Panc1 (cell line): ENCODE measurements at places on chromosomes 6 and 20.

DNA sequence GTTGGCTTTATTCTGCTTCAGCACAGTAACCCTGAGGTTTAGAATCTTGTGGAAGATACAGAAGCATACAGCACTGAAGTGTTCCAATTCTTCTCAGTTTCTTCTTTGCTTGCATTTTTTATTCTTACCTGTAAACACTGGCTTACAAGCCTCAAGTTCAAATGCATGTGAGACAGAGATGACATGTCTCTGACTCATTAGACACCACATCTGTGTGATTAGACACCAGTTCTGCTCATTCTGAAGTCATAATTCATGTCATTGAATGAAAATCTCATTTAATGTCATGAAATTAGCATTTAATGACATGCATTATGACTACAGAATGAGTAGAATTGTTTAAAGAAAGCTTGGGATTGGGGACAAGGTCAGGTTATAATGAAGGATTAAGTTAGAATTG is 5.8 kb downstream of the GZF1 start:
- DNase-seq: no peak

DNA sequence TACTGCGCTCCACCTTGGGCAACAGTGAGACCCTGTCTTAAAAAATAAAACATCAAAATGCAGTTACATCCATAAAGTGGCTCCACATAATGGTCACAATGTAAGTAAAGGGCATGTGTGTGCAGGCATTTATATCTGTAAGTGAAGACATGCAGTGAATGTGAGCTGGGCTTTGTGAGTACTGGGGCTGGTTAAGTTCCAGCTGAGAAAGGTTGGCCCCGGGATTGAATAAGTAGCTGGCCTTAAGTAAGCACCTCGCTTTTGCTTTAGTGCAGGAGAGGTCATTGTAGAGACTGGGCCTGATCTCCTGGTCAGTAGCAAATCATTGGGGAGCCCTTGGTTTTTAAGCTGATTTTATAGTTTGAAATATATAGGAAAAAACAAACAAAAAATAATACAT is 8.0 kb downstream of the QKI start:
- no peak for DNase-seq

DNA sequence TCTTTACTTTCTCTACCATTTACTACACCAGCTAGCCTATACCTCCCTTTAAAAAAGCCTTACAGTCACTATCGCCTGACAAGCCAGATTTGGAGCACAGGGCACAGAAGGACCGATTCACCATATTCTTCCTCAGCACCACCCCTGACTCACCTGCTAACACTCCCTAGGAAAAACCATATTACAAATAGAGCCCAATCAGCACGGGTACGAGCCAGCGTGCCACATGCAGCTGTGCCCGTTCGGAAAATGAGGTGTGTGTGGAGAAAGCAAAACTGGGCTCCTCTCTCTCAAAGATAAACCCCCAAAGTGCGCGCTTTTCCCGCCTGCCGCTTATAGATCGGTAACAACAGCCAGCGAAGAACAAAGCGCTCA is 1.2 kb downstream of the SYNCRIP start:
- no peak for DNase-seq

GRCh38 chr6:126307849-126308248 is 32.1 kb upstream of the CENPW start:
- DNase-seq: no peak

DNA sequence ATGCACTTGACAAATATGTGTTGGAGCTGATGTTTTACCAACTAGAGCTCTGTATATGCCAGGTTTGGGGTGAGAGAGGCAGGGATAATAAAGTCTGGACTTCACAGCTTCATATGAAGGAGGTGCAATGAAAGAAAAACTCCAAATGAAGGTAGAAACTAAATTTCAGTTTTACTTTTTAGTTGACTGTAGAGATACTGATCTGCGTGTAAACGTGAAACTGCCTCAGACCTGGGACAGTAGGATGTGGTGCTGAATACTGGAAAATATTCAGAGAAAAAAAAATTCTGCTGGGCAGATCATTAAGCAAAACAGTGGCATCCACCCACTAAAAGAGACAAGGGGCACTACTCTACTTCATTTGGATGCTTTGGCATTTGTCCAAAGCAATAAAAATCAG is 94.5 kb downstream of the BACH2 start:
- no peak for DNase-seq

- no peak for DNase-seq
Measured at GRCh38 chr20:63978319-63979228, 868 bp downstream of the SAMD10 start.

- no peak for DNase-seq
Measured at GRCh38 chr6:6872459-6873344, 235.1 kb upstream of the RREB1 start.

GRCh38 chr6:22206106-22206505 is 90.7 kb downstream of the PRL start:
- no peak for DNase-seq

GRCh38 chr6:39223555-39223954 is 5.7 kb downstream of the KCNK5 start:
- no peak for DNase-seq

- DNase-seq: no peak
Measured at GRCh38 chr20:24411834-24412216, 57.6 kb upstream of the SYNDIG1 start.

DNA sequence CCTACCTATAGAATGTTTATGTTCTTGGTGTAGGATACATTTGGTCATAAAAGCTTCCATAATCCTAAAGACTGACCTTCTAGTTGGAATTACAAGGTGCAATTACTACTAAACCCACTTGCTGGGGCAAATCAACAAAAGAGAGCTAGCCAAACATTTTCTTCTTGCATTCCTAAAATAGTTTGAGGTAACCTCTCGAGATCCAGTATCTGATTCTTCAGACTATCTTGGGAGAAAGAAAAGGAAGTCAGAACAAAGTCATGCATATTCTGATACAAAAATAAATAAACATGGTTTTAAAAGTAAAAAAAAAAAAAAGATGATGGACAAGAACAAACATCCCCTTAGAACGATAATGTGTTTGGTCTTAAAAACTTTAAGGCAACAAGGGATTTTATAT is 294.2 kb upstream of the RSPO3 start:
- DNase-seq: no peak

GRCh38 chr6:138183790-138184134 is 22.0 kb downstream of the ARFGEF3 start:
- DNase-seq: no peak

DNA sequence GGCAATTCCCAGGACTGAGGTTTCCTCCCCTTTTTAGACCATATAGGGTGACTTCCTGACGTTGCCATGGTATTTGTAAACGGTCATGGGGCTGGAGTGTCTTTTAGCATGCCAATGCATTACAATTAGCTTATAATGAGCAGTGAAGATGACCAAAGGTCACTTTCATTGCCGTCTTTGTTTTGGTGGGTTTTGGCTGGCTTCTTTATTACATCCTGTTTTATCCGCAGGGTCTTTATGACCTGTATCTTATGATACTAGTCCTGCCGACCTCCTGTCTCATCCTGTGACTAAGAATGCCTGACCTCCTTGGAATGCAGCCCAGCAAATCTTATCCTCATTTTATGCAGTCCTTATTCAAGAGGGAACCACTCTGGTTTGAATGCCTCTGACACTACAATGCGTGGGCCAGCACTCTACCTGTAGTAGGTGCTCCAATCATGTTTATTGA is 190.1 kb downstream of the KCNQ5 start:
- no peak for DNase-seq

GRCh38 chr6:3648724-3649123 is 102.8 kb downstream of the PXDC1 start:
- no peak for DNase-seq

GRCh38 chr20:1912053-1912452 is 16.8 kb downstream of the SIRPA start:
- no peak for DNase-seq

- DNase-seq: no peak
Measured at GRCh38 chr20:20687319-20687718, 25.1 kb downstream of the RALGAPA2 start.

GRCh38 chr20:14576196-14576877 is 238.9 kb upstream of the FLRT3 start:
- DNase-seq: no peak

DNA sequence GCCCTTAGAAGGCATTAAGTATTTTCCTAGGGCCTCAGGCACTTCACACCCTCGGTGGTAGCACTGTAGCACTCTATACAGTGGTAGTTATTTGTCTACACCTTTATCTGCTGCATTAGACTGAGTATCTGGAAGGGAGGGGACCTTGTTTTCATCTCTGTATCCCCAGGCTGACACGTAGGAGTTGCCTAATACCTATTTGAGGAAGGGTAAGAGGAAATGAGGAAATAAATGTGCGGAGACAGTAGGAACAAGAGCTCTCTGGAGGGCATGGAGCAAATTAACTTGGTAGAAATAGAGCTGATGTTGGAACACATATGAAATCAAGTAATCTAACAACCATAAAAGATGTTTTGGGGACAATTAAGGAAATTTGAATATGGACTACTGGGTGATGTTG is 3.9 kb downstream of the CNPY3 start:
- no peak for DNase-seq

- DNase-seq: no peak
Measured at GRCh38 chr20:22908944-22909343, 126.2 kb upstream of the SSTR4 start.

- DNase-seq: no peak
Measured at GRCh38 chr20:62349556-62350097, 17.5 kb downstream of the LAMA5 start.

- no peak for DNase-seq
Measured at GRCh38 chr20:58603721-58604120, 47.4 kb upstream of the STX16 start.

GRCh38 chr6:7051780-7052442 is 55.9 kb upstream of the RREB1 start:
- DNase-seq: no peak

- DNase-seq: no peak
Measured at GRCh38 chr20:37584238-37584807, 56.6 kb upstream of the BLCAP start.

DNA sequence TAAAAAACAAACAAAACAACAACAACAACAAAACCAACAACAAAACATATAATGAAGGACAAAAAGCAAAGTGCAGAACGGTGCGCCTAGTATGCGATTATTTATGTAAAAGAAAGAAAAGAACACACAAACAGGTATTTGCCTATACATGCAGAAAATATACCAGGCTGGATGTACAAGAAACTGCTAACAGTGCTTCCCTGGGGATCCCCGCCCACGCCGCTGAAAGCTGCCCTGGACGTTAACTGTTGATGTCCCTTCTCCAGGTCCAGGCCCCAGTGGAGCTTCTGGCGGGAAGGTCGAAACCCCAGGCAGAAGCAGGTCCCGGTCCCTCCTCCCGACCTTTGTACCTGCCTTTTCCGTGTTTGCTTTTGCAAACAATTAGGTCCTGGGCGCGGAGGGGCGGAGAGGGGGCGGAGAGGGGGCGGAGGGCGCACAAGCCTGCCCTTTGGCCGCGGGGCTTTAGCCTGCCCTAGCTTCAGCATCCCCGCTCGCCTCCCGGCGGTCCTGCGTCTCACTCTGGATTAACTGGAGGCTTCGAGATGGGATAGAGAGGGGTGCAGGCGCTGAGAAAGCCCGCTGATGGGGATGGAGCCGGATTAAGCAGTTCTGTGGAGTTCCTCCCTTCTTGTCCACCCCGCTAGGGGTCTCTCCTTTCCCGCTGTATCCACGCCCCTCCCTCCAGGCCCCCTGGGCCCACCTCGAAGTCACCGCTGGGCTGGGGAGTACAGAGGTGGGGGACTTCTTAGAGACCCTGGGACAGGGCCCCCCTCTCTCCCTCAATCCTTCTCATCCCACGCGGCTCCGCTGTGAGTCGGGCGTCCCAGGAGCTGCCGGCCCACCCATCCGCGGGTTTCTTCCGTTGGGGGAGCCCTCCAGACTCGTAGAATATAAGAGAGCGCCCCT is 8.2 kb upstream of the AHCY start:
- DNase-seq: no peak

- no peak for DNase-seq
Measured at GRCh38 chr6:143329323-143329722, 121.2 kb downstream of the ADAT2 start.

GRCh38 chr20:43953919-43954592 is 39.4 kb downstream of the TOX2 start:
- DNase-seq: no peak

DNA sequence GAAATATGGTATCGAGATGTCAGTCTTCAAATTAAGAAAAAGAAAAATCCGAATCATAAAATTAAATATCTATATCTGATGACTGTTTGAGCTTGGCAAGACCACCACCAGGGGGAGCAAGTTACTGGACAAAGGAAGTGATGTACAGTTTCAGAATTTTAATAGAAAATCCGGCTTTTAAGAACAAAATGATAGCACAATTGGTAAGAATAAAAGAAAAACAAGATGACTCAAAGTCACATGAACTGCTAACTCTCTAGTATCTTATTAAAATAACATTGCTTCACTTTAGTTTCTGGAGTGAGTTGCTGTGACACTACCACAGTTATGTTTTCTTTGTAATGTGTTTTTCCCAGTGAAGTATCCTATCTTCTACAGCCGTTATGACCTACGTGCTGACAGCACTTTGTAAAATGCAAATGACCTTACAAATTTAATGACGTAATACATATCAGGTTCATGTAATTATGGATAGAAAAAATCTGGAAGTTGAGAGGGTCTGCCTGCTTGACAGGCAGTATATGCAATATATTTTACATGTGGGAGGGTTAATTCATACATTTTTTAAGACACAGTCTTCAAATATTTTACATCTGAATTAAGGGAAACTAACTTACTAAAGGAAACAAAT is 405.3 kb upstream of the HS3ST5 start:
- DNase-seq: peak; percentile 8

- DNase-seq: no peak
Measured at GRCh38 chr6:43391440-43392031, 22.1 kb upstream of the ZNF318 start.

DNA sequence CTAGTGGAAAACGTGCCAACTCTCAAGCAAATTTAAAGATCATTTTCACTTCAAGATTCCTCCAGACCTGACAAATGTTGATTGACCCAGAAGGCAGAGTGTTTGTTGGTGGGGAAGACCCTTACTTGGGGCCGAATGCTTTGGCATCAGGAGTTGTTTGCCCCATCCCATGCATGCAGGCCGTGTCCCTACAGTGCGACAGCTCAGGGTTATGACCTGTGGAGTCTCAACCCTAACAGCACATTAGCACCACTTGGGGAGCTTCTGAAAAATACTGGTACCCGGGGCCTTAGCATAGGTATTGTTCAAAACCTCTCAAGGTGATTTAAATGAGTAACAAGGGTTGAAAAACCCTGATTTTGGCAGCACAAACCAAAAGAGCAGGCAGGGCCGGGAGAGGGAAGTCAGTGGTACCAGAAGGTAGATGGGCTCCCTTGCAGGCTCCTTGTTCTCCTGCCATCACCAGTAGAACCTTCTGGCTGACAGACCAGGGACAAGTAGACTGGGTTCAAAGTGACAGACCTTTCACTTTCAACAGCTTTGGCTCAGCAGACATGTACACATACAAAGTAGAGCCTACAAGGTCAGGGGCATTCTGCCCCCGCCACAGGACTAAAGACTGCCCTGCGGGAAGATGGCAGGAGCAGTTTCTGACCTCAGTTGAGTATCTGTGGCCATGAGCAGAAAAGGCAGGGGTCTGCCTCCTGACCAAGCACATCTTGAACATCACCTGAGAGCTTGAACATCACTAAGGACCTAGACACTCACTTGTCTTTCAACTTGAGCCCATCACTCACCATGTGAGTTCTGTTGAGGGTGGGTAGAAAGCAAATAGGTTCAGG is 39.6 kb downstream of the PLCG1 start:
- DNase-seq: no peak
